ENCODE measurements at places on chromosomes 7 and 10.

DNA sequence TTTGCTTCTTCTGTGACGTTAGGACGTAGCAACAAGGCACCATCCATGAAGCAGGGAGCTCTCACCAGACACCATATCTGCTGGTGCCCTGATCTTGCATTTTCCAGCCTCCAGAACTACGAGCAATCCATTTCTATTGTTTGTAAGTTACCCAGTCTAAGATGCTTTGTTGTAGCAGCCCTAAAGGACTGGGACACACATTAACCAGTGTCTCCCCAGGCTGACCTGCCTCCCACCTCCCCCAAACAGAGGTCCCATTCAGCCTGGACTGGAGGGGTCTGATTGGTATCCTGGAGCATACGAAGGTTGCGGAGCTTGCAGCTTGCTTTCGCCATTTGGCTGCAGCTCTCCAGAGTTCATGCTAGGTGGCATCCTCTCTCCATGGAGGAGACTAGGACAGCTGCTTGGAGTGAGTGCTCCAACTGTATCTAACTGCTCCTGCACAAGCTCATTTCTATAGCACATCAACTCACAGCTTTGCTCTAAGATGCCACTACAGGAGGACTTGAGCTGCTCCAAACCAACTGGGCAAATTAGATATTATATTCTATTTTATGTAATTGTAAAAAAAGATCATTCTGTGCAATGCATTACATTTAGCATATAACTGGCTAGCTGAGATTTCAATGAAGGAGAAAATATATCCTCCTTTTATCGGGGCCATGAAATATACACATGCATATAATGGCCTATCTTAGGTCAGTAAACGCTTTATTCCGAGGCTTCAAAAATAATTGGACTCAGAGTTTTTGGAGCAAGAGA, 8.0 kb upstream of the GRK5 start:
- peak; percentile 81 for DNase-seq

DNA sequence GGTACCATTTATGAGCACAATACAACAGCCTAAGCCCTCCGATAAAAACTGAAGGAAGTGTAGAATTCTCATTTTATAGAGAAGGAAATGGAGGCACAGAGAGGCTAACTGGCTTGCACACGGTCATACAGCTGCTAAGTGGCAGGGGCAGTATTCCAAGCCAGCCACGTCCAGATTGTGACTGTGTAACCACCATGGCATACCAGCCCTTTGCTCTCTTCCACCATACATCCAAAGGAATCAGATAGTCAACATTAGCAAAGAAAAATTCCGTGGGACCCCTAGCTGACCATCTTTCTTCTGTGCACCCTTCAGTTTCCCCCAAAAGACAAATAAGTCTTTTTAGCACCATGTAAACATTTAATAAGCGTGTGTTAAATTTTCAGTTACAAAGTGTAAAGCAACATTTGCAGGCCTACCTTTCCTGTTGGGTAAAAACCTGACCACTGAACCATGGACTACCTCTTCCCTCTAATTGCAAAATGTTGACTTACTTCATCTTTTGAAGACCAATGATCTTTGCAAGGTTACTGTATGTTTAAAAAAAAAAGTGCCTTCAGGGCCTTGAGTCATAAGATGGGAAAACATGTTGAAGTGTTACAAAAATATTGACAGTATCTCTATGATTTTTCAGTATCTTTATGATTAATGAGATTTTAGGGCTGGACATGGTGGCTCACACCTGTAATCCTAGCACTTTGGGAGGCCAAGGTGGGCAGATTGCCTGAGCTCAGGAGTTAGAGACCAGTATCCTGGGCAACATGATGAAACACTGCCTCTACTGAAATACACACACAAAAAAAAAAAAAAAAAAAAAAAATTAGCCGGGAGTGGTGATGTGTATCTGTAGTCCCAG, 24.3 kb upstream of the PDZD8 start:
- DNase-seq = no peak

GRCh38 chr10:88500656-88501055, 82.5 kb downstream of the RNLS start:
- no peak for DNase-seq

GRCh38 chr10:104639590-104640338, 1.3 kb upstream of the SORCS3 start:
- DNase-seq = peak; percentile 39

GRCh38 chr10:123854003-123854402, 37.6 kb downstream of the CPXM2 start:
- no peak for DNase-seq

- no peak for DNase-seq
Observed at GRCh38 chr7:70072220-70072619, 473.9 kb downstream of the AUTS2 start.

- no peak for DNase-seq
Observed at GRCh38 chr7:104059103-104059502, 69.6 kb upstream of the RELN start.

- DNase-seq = no peak
Observed at GRCh38 chr7:132666774-132667172, 90.5 kb upstream of the PLXNA4 start.

- no peak for DNase-seq
Observed at GRCh38 chr10:29826801-29827450, 192.2 kb upstream of the SVIL start.

- no peak for DNase-seq
Observed at GRCh38 chr10:110448682-110449418, 48.9 kb upstream of the DUSP5 start.

DNA sequence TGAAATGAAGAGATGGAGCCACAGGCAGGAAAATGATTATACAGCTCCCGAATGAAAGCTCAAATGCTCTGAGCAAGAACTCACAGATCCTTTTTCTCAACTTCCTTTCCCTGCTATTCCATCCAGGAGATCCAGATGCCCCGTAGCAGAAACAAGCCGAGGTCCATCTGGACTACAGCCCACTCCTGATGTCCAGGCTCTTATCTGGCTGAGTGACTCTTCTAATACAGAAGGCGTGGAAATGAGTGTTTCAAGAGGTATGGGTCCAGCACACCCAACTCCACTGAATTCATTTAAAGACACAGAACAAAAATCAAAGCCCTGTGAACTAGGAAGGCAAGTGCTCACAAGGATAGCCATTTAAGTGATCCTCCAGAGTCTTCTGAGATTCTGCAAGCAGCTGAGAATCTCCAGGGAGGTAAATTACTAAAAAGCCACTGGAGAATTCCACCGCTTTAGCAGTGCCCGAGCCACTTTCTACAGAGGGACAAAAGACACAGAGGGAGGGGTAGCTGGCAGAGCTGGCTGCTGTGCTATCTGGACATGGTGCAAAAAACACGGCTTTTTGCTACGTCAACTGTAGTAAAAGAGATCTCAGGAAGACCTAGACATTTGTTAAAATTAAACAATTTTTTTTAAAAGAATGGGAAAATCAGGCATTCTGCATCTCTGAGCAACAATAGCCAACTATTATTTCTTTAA, 24.5 kb downstream of the FAM171A1 start:
- DNase-seq = no peak

DNA sequence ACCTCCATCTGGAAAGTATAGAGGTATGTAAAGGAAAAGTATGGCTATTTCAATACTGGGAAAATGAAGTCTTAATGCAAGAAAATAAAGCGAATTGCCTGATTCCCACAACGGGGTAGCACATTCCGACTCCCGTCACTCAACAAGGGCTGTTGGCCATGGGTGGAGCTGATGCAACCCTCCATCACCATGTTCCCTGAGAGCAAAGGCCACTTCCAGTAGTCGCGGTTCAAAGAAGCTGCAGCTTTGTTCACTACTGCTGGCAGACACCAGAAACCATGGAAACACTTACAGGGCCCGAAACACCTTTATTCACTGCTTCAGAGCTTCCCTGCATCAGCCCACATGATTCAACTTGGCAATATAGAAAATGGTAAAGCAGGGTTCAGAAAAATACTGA, 44.0 kb downstream of the TMEM26 start:
- DNase-seq = no peak

DNA sequence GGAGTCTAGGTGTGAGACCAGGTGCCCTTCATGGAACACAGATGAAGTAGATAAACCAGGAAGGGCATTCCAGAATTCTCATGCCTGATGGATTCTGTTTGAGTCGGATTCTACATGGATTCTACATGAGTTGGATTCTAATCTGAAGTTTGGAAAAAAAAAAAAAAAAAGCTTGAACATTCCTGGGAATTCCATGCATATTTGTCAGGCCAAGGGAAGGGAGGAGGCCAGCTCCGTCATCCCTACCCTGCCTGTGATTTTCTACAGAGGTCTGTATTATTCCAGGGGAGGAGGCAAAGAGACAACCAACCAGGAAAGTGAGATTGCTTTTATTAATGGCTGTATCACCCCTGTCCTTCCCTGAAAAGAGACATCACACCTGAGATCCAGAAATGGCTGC, 27.8 kb upstream of the EBLN1 start:
- peak; percentile 33 for DNase-seq

DNA sequence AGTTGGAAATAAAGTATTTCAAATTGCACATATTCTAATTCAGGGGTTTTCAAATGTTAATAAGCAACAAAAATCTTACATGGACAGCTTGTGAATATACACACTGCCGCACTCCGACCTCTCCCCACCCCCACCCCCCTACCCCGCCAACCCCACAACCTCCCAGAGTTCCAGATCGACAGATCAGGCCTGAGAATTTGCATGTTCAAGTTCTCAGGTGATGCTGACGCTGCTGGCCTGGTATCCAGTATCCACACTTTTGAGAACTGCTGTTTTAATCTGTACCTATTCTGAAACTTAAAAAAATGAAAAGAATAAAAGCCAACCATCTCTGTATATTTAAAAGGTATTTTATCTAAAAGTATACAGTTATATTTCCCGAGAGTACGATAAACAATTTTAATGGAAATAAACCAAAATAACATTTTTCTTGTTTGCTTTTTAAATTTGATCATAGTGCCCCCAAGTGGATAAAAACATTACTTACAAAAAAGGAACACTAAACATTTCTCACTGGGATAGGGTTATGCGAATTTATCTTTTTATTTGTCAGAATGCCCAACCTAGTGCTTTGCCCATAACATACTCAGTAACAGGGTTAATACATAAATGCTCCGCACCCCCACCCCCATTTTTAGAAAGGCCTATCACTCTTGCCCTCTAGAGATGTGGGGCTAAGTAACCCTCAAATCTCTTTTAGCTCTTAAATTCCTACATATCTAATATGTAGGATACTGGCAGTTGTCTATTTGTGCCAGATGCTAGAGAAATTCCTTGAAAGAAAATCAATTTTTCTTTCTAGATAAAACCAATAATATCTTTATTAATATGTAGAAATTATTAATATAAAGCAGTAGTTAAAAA, 166.3 kb downstream of the RNF133 start:
- peak; percentile 47 for DNase-seq

DNA sequence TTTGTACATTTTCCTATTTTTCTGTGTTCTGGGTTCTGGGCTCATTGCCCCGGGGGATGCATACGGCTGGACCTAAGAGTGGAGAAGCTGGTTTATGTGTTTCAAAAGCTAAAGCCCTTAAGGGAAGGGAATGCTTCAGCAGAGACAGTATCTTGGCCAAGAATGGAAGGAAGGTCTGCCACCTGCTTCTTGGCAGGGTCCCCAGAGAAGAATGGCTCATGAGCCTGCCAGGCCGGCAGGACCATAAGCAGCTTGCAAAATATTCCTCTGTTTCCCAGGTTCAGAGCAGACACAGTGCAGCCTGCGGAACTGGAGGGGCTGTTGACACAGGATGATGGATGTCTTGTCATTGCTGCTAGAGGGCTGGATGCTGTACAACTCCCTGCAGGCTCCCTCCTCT, 7.8 kb upstream of the ABHD11 start:
- DNase-seq = no peak

- DNase-seq = no peak
Observed at GRCh38 chr10:32959006-32959920, 1.2 kb upstream of the ITGB1 start.

GRCh38 chr10:52906046-52906445, 133.5 kb upstream of the MBL2 start:
- DNase-seq = no peak

DNA sequence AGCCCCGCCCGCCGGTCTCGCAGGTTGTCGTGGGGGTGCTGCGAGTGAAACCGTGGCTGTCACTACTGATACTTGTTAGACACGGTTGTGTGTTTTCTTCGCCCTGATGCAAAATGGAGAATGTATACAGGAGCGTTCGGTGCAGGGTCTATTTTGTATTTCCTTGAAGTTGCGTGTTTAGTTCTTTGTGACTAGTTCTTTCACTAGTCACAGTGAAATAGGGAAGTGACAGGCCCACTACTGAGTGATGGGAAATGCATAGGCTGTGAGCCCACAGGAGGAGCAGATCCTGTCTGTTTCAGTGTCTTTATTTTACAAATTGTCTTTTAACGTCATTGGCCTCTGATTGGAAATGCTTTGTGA, 675 bp downstream of the ABRAXAS2 start:
- no peak for DNase-seq

- DNase-seq = no peak
Observed at GRCh38 chr10:67775279-67775678, 62.7 kb downstream of the DNAJC12 start.
